ENCODE measurements at places on chromosomes 13 and 19. TPM values are rescaled to one million over a fixed set of nuclear protein-coding genes. Genes with fewer than 3 reads are reported as not detected.

- H3K4me1 ChIP-seq: peaks cover 64% of the 10 kb centered on the region
- no peaks in the 10 kb centered on the region for H3K27me3 ChIP-seq
- peaks cover 37% of the 10 kb centered on the region for H3K36me3 ChIP-seq
- H3K4me3 ChIP-seq: peak overlapping the region; percentile 84
Observed at GRCh38 chr19:1132552-1133383, 29.0 kb downstream of the GPX4 start.

SELENOV gene
- not detected for total RNA-seq

- H3K27ac ChIP-seq: no peak overlapping the region
- no peaks in the 10 kb centered on the region for H3K4me1 ChIP-seq
- peaks cover 100% of the 10 kb centered on the region for H3K36me3 ChIP-seq
- DNase-seq: no peak
- no peak overlapping the region for H3K4me3 ChIP-seq
Observed at GRCh38 chr19:55689411-55690108, 14.5 kb downstream of the EPN1 start.

DNA sequence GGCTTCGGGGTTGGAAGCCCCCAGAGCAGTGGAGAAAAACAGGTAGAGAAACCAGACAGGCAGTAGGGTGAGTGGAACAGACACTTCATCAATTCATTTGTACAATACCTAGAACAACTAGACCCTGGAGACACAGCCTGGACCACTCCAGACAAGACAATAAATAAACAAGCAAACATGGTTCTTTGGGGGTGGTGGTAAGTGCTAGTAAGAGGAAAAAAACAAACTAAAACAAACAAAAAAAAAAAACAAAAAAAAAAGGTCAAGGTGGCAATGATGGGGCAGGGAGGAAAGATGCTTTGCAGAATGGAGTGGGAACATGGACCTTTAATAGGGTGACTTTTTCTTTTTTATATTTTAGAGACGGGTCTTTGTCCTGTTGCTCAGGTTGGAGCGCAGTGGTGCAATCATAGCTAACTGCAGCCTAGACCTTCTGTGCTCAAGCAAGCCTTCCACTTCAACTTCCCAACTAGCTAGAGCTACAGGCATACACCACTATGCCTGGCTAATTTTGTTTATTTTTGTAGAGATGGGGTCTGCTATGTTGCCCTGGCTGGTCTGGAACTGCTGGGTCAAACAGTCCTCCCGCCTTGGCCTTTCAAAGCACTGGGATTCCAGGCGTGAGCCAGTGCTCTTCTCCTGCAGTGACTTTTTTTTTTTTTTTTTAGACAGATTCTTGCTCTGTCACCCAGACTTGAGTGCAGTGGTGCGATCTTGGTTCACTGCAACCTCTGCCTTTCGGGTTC is 3.1 kb downstream of the JUNB start:
- H3K4me1 ChIP-seq: peaks cover 53% of the 10 kb centered on the region
- peak overlapping the region; percentile 79 for H3K4me3 ChIP-seq

GRCh38 chr13:94878602-94879165 is 166.3 kb upstream of the SOX21 start:
- no peak overlapping the region for H3K4me3 ChIP-seq
- no peaks in the 10 kb centered on the region for H3K27me3 ChIP-seq
- H3K36me3 ChIP-seq: no peaks in the 10 kb centered on the region
- DNase-seq: no peak

GRCh38 chr19:49570138-49570856 is 10.1 kb downstream of the NOSIP start:
- H3K4me3 ChIP-seq: no peak overlapping the region
- H3K4me1 ChIP-seq: no peaks in the 10 kb centered on the region
- no peak for DNase-seq
- H3K36me3 ChIP-seq: no peaks in the 10 kb centered on the region
- H3K27ac ChIP-seq: no peak overlapping the region

ERF gene
- total RNA-seq: 13.3 TPM

C19orf73 gene
- total RNA-seq: 2.1 TPM

URAD gene
- not detected for total RNA-seq

- peaks cover 58% of the 10 kb centered on the region for H3K4me1 ChIP-seq
- H3K27me3 ChIP-seq: no peaks in the 10 kb centered on the region
- no peaks in the 10 kb centered on the region for H3K36me3 ChIP-seq
- no peak overlapping the region for H3K27ac ChIP-seq
Observed at GRCh38 chr19:16449330-16449961, 22.3 kb downstream of the EPS15L1 start.

MRPS12 gene
- total RNA-seq: 74.6 TPM

DNA sequence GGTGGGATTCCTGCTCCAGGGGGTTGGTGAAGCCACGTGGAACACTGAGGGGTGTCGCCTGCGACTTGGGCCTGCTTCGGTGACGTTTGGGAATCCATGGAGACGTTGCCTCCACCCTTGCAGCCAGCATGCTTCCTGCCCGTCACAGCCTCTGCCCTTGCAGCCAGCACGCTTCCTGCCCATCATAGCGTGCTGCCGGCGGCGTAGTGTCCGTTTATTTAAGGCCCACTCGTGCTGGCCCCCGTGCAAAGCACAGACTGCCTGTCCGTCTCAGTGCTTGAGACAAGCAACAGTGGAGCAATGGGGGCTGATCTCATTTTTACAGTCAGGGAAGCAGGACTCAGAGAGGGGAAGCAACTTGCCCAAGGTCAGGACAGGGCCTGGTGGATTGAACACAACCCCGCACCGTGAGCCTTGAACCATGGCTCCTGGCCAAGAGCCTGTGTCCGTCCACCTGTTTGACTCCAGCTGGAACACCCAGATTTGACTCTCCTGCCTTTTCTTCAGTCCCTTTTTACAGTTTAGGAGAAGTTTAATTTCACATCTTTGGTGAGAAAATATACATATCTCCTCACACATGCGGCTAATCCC is 149.6 kb downstream of the TEX29 start:
- H3K4me1 ChIP-seq: peaks cover 5% of the 10 kb centered on the region
- H3K4me3 ChIP-seq: no peak overlapping the region
- no peak overlapping the region for H3K27ac ChIP-seq
- H3K36me3 ChIP-seq: no peaks in the 10 kb centered on the region

MUC16 gene
- total RNA-seq: under 0.01 TPM

CYP4F8 gene
- total RNA-seq: not detected

GRCh38 chr19:42577016-42577415 is 17.7 kb downstream of the CEACAM8 start:
- H3K4me3 ChIP-seq: no peak overlapping the region
- no peaks in the 10 kb centered on the region for H3K4me1 ChIP-seq
- H3K36me3 ChIP-seq: no peaks in the 10 kb centered on the region
- no peak for DNase-seq

ZNF100 gene
- total RNA-seq: 1.7 TPM

DNA sequence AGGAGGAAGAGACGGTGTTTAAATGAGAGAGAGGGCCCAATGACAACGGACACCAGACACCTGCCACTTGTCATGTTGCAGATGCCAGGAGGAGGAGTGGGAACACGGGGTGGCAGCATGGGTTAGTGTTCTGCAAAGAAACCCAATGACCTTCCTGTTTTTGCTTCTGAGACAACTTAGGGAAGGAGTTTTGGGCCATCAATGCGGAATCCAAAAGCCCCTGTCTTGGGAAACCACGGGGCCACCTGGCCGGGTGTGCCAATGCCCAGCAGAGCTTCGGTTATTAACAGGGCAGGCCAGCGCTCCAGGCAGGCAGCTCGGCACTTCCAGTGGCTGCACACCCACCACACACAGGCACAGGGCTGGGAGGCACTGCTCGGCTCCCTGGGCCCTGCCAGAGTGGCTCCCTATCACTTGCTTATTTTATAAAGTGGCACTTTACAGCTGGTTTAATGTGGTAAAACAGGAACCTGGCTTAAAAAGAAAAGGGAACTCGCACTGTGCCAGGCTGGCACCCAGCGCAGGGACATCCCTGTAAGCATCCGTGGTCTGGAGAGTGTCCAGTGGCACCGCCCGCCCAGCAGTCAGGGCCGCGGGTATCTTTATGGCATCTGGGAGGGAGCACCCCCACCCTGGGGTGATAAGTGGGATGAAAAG is 19.1 kb downstream of the ELL start:
- H3K4me1 ChIP-seq: peaks cover 100% of the 10 kb centered on the region
- no peaks in the 10 kb centered on the region for H3K27me3 ChIP-seq
- no peak for DNase-seq
- H3K4me3 ChIP-seq: no peak overlapping the region

TYROBP gene
- 4.5 TPM for total RNA-seq

DNA sequence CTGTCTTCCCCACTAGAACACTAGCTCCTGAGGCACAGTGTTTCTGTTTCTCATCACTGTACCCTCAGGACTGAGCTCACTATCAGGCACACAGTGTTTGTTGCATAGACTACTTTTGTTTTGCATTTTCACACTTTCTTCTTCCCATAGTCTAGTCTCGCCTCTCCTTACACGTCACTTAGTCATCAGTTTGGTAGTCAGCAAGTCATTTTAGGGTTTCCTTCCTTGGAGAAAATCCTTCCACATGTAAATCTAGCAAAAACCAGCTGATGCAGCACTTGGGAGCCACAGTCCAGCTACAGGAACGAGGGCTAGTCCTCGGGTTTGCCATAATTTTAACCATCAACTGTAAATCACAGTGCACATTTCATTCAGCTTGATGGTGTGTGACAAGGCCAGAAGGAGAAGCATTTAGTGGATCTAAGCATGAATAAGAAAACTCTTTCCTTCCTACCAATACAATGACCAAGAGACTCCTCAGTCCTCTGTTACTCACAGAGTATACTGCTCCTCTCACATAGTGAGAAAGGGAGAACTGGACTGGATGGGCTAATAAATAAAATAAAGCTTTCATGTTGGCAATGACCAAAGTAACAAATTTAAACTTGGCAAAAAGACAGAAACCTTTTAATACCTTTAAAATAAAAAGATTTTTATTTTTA is 221.0 kb downstream of the KLF12 start:
- H3K4me1 ChIP-seq: no peaks in the 10 kb centered on the region
- no peak overlapping the region for H3K4me3 ChIP-seq
- H3K27ac ChIP-seq: no peak overlapping the region
- DNase-seq: no peak
- no peaks in the 10 kb centered on the region for H3K36me3 ChIP-seq
- H3K27me3 ChIP-seq: no peaks in the 10 kb centered on the region

LSR gene
- 36.0 TPM for total RNA-seq

CGB8 gene
- total RNA-seq: not detected

NOVA2 gene
- 0.40 TPM for total RNA-seq

ZNF681 gene
- total RNA-seq: 2.7 TPM

GRCh38 chr13:27355894-27356293 is 68.5 kb upstream of the GTF3A start:
- no peak overlapping the region for H3K4me3 ChIP-seq
- H3K4me1 ChIP-seq: peaks cover 5% of the 10 kb centered on the region
- H3K27me3 ChIP-seq: no peaks in the 10 kb centered on the region
- H3K36me3 ChIP-seq: no peaks in the 10 kb centered on the region
- no peak for DNase-seq
- H3K27ac ChIP-seq: no peak overlapping the region

NPHS1 gene
- total RNA-seq: not detected

IZUMO1 gene
- total RNA-seq: not detected

GRCh38 chr13:51719394-51719793 is 84.6 kb downstream of the DHRS12 start:
- H3K36me3 ChIP-seq: no peaks in the 10 kb centered on the region
- H3K4me1 ChIP-seq: peaks cover 25% of the 10 kb centered on the region
- no peaks in the 10 kb centered on the region for H3K27me3 ChIP-seq
- H3K4me3 ChIP-seq: no peak overlapping the region
- no peak for DNase-seq

SYCN gene
- not detected for total RNA-seq

- H3K4me3 ChIP-seq: no peak overlapping the region
- no peaks in the 10 kb centered on the region for H3K36me3 ChIP-seq
- peaks cover 62% of the 10 kb centered on the region for H3K4me1 ChIP-seq
- DNase-seq: no peak
- no peaks in the 10 kb centered on the region for H3K27me3 ChIP-seq
- H3K27ac ChIP-seq: no peak overlapping the region
Observed at GRCh38 chr19:15285896-15286591, 46.3 kb downstream of the BRD4 start.

DNA sequence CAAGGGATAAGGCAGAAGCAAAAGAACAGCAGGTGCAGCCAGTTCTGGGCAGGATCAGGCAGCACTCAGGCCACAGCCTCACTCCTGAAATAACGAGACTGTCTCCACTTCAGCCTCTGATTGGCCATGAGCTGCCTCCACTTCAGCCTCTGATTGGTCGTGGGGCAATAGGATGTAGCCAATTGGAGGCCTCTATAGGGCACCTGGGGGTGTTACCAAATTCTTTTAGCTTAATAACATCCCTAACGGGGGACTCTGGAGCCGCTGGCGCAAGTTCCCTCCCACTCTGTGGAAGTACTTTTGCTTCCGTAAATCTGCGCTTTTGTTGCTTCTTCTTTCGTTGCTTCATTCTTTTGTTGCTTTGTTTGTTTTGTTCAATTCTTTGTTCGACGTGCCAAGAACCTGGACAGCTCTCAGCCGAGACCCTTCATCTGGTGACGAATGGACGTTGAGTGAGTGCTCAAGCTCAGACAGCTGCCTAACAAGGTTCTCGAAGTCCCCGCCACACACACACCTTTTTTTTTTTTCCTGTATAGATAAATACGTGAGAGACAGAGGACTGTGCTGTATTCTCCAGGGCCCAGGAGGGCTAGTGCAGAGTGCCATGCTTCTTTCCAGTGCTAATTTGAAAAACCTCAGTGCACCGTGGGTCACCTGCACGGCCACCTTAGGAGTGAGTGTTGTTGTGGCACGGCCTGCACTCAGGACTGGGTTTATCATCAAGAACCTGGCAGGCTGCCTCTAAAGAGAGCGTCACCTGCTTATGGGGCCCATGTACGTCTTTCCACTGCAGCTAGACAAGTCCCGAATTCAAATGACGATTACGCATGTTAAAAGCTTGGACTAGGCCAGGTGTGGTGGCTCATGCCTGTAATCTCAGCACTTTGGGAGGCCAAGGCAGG is 32.0 kb upstream of the TUBGCP3 start:
- H3K4me3 ChIP-seq: no peak overlapping the region
- no peaks in the 10 kb centered on the region for H3K27me3 ChIP-seq
- no peaks in the 10 kb centered on the region for H3K36me3 ChIP-seq
- H3K4me1 ChIP-seq: peaks cover 4% of the 10 kb centered on the region
- no peak for DNase-seq
- H3K27ac ChIP-seq: no peak overlapping the region

DNA sequence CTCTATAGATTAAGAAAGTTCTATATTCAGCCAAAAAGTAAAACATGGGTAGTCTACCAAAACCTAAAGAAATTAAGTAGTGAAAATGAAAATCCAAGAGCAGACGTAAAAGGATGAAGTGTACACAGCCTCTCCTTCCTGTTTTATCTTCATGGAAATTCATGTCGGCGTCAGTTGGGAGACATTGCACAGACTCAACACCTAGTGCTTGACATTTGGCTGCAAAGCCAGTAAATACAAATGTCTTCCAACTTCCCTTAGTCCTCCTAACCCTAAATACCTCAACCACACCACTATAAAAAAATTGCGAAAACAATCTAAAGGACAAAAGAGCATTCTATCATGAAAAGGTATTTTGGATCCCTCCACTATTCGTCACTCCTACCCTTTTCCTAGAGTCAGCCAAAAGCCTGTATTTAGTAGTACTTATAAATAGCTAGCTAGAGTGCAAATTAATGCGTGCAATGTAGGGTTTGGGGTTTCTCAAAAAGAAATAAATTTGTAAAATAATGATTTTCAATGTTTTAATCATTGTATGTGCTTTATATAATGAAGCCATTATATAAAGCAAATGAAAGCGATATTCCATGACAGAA is 56.4 kb upstream of the TRPC4 start:
- no peaks in the 10 kb centered on the region for H3K4me1 ChIP-seq
- no peak for DNase-seq
- no peak overlapping the region for H3K27ac ChIP-seq

TPTE2 gene
- total RNA-seq: not detected

- no peaks in the 10 kb centered on the region for H3K27me3 ChIP-seq
- H3K27ac ChIP-seq: no peak overlapping the region
- H3K4me1 ChIP-seq: no peaks in the 10 kb centered on the region
- no peak overlapping the region for H3K4me3 ChIP-seq
- no peak for DNase-seq
- no peaks in the 10 kb centered on the region for H3K36me3 ChIP-seq
Observed at GRCh38 chr19:41548047-41548446, 27.9 kb upstream of the CEACAM21 start.

CACNG7 gene
- not detected for total RNA-seq
